Muscle of leg (tissue), 16 donors: ENCODE measurements at places on chromosomes 13 and 19. TPM values are rescaled to one million over a fixed set of nuclear protein-coding genes. Genes with fewer than 3 reads are reported as not detected.

DNA sequence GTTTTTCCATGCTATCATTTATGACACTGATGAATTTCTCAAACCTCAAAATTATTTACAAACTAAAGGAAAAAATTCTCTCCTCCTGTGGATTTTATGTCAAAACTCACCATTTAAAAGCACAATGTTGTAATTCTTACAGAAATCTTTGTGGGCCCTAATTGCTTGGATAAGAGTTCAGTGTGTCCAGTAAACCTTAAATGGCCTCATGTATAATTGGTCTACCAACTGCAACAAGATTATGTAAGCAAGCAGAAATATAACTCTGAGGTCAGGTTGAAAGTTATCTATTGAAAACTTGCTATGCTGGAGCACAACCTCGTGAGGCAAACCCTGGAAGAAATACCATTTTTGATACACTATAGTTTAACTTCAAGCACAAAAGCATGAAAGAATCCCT is 22.0 kb downstream of the VWA8 start:
- no peak for DNase-seq

DNA sequence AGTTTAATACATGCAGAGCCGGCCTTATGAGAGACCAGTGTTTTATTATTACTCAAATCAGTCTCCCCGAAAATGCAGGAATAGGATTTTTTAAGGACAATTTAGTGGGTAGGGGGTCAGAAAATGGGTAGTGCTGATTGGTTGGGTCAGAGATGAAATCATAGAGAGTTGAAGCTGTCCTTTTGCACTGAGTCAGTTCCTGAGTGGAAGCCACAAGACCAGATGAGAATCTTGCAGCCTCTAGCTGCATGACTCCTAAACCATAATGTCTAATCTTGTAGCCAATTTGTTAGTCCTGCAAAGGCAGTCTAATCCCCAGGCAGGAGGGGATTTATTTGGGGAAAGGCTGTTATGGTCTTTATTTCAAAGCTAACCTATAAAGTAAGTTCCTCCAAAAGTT is 1163.9 kb downstream of the DIAPH3 start:
- DNase-seq, result no peak

DNA sequence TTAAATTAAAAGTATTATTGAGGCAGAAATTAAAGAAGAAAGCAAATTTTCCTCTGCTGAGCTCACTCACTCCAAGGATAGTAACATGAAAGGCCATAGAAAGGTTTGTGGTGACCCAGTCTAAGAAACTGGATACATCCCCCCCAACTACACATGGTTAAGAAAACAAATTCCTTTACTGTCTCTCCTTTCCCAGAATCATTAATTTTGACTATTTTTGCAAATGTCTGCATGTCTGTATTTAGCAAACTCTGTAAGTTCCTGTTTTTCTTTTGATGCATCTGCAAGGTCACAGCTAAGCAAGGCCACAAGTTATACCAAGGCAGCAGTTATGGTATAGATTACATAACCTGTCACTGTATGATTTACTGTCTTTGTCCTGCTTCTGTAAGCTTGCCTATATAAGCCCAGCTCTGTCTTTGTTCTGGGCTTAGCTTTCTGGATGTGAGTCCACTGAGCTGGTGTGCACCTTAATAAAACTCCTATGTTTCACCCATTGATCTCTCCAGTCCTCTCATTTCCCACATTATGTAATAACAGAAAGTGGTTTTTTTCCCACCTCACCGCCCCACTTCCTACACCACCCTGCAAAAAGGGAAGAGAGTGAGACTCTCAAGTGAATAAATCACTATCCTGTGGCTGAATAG is 8.5 kb upstream of the ZNF83 start:
- DNase-seq, result no peak

DNA sequence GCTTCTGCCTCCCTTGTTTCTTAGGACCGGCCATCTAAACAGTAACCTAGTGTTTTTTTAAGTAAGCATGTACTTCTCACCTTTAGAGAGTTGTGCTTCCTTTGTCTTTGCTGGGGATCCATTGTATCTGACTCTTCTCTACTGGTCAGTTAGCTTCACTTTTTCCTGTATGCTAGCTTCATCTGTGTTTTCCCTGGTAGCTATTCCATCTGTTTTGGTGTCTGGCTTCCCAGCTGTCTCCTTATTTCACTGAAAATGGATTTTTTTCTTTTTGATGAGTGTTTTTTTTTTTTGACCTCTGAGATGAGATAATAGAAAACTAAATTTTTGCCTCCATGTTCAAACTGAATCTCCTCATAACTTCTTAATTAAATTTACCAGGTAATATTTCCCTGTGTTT is 637.0 kb upstream of the SLC10A2 start:
- DNase-seq, result no peak

- peak; percentile 48 for DNase-seq
These were observed 45.7 kb upstream of the TDRD3 start for GRCh38 chr13:60351326-60351725.

- DNase-seq, result peak; percentile 91
These were observed 7.3 kb downstream of the ZNF555 start for GRCh38 chr19:2848616-2849015.

GRCh38 chr19:19849056-19849455 is 16.6 kb upstream of the ZNF253 start:
- no peak for DNase-seq

Gene KIRREL2
- polyA plus RNA-seq, result 1.0 TPM

DNA sequence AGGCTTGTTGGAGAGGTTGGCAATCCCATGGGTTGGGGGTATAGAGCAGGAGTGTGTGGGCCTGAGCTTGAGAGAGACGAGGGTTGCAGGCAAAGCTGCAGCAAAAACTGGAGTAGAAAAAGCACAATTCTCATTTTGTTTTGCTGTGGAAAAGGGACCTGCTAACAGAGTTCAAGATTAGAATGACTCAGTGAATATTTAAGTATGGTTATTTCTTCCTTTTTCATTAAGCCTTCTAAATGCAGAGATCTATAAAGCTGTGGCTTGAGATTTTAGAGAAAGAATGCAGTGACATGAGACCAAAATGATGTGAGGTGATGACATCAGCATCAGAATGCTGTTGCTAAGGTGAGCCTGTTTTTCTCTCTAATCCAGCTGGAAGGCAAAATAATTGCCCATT is 10.8 kb upstream of the MBNL2 start:
- no peak for DNase-seq

DNA sequence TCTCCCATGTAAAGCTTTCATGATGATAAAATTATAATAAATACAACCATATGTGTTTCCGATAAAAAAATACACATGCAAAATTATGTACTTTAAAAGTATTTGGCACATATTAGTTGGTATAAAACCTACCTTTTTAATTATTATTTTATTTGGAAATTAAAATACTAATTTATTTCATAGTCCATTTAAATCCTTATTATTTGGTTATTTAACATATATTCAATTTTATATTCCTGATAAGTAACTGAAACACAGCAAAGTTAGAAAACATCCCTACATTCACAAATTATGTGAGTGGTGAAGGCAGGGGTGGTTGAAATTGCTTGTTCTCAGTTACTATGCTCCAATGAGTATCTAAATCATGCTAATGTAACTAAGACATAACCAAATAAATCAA is 920.5 kb downstream of the SLITRK1 start:
- no peak for DNase-seq

DNA sequence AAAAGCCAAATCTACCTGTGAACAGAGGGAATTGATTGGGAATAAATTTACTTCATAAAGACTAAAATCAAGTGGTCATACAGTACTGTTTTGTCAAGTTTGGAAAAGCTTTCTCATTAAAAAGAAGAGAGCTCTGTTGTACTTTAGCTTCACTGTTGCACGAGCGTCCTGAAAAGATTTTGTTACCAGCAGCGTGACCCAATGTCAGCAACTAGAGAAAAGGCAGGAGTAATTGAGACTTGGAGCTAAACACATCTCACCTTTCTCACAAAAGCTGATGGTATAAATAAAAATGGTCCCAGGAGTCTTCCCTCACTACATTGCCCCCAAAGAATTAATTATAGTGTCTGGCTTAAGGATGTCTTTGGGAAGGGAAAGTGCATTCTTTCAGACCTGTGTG is 613.7 kb downstream of the OLFM4 start:
- no peak for DNase-seq

DNA sequence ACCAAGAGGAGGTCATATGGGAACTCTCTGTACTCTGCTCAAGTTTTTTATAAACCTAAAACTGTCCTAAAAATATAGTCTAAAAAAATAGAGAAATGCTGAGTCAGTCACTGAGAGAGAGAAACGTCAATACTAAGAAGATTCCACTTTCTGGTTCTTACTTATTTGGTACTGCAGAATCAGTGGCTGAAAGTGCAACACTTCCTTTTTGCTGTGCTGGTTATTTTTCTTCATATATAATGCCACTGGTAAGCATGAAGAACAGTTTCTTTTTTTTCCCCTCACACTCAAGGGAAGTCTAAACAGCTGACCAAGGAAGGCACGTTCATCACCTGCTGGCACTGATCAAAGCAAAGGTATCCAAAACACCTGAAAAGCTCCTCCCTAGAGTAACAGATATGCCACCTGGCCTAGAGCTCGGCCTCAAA is 44.3 kb upstream of the N4BP2L1 start:
- DNase-seq, result peak; percentile 68

DNA sequence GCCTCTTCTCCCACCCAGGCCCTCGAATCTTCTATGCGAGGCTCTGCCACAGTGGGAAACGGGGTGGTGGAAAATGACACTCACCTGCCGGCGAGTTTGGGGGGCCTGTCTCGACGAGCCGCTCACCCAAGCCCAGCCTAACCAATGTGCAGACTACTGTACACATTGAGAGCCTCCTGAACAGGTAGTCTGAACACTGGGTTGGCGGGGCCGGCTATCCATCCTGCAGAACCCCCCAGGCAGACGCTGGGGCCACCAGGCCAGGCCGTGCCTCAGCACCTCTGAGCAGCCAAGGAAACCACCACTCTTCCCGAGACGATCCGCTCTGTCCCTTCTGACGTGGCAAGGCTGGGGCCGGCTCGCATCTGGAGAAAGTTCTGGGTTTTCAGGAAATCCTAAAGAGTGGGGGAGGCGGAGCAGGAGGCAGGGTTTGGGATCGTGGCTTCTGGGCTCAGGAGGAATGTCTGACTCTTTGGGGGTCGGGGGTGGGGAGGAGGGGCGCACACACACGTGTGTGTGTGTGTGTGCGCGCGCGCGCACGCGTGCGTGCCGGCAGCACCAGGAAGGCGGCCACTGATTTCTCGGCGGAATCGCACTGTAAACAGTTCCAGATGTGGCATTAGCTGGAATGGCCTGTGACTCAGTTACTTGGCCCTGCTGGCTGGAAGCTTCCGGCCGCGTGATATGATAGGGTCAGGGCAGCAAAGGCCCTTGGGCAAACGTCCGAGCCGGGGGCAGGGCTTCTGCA is 18.5 kb downstream of the TMED1 start:
- DNase-seq, result peak; percentile 97

Gene SERTM1
- 0.05 TPM for polyA plus RNA-seq

GRCh38 chr19:2648528-2648937 is 54.0 kb downstream of the GNG7 start:
- peak; percentile 49 for DNase-seq

DNA sequence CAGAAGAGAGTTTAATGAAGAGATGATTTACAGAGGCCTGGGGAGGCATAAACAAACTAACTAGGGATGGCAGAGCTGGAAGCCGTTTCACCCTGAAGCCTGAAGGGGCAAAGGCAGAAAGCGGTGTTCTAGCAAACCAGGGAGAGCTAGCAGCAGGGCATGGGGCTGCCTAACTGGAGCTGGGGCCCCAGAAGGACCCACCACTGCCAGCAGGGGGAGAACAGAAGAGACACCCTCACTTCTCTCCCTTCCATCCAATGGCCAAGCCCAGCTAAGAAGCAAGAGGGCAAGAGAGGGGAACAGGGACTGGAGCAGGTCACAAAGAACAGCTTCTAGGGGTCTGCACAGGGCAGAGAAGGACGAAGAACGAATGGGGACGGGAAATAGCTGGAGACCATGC is 195.5 kb downstream of the KATNAL1 start:
- no peak for DNase-seq

GRCh38 chr19:14063105-14063504 is 1.2 kb upstream of the PALM3 start:
- DNase-seq, result no peak

GRCh38 chr19:8085598-8086408 is 33.2 kb downstream of the CCL25 start:
- no peak for DNase-seq

DNA sequence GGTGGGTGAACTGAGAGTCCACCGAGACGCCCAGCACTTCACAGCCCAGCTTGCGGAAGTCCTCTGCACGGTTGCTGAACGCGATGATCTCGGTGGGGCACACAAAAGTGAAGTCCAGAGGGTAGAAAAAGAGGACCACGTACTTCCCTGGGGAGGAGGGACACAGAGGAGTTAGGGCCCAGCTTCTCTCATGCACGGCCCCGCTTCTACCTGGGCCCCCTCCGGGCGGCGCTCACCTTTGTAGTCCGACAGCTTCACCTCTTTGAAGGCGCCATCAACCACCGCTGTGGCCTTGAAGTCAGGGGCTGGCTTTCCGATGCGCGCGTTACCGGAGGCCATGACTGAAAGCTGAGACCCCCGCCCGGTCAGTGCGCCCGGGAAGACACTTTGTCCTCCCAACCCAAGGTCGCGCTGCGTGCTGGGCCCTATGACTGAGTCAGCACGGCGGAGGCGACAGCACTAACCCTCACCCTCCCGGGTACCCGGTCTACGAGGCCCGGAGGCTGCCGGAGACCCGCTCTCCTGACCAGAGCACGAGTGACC is 606 bp downstream of the PRDX2 start:
- DNase-seq, result peak; percentile 30

DNA sequence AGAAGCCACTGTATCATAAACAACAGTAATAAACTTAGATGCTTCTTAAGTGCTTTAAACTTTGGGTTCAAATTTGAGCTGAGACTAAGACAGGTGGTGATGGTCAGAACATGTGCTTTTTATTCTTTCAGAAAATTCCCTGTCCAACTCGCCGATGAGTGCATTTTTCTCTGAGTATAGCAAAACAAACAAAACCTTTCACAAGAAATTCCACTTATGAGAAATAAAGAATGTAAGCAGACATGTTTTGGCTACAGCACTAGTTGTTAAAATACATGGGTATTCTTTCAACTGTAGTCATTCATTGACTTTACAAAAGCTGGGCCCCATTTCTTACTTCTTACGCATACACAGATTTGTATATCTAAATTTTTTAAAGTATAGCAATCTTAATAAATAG is 125.6 kb downstream of the SPRY2 start:
- peak; percentile 41 for DNase-seq

- no peak for DNase-seq
These were observed 31.6 kb downstream of the SIGLEC7 start for GRCh38 chr19:51173681-51174080.

- DNase-seq, result peak; percentile 66
These were observed 572 bp upstream of the FKBP8 start for GRCh38 chr19:18543814-18544475.

GRCh38 chr13:24287748-24288287 is 21.6 kb upstream of the C1QTNF9 start:
- DNase-seq, result no peak

Gene DOCK6
- 43.2 TPM for polyA plus RNA-seq

- peak; percentile 49 for DNase-seq
These were observed 323.5 kb downstream of the FOXO1 start for GRCh38 chr13:40342901-40343300.
